ENCODE measurements at places on chromosomes 7 and 10. TPM values are rescaled to one million over a fixed set of nuclear protein-coding genes. Genes with fewer than 3 reads are reported as not detected.

The MRPL43 gene
- total RNA-seq, result 48.5 TPM

The PON1 gene
- total RNA-seq, result not detected

The SUN3 gene
- total RNA-seq, result not detected

The IFIT1B gene
- total RNA-seq, result not detected

The ANKRD16 gene
- total RNA-seq, result 14.2 TPM

Measured in K562 (cell line).